Fibroblast of the aortic adventitia (primary cell): ENCODE measurements at places on chromosomes 6 and 20.

GRCh38 chr6:141688916-141689315, 443.8 kb upstream of the GJE1 start:
- DNase-seq = no peak

DNA sequence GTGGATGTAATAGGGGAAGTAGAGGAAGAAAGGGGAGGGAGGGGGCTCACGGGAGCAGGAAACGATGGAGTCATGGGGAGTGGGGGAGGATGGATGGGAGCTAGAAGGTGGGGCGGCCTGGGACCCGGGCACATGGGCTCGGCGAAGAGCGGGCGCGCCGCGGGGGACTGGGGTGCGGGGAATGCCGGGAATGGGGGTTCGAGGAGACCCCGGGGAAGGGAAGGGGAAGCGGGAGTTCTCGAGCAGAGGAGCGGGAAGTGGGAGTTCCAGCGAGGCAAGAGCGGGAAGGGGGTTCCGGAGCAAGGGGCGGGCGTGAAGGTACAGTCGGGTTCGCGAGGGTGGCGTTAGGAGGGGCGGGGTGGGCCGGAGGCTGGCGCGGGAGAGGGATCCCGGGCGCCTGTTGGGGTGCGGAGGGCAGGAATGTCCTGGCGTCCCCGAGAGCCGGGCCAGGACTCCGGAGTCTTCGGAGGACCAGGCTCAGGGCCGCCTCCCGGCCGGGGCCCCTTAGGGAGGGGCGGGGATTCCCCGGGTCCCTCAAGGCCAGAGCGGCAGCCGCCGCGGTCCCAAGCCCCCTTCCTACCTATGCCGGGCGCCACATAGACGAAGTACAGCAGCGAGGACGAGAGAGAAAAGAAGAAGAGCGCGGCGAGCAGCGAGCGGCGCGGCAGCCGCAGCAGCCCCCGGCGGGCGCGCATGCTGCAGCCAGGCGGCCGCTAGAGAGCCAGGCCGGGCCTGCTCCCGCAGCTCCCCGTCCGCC, 504 bp downstream of the B4GALT5 start:
- no peak for DNase-seq

- DNase-seq = no peak
Measured at GRCh38 chr20:15831201-15831600, 742.0 kb downstream of the KIF16B start.

DNA sequence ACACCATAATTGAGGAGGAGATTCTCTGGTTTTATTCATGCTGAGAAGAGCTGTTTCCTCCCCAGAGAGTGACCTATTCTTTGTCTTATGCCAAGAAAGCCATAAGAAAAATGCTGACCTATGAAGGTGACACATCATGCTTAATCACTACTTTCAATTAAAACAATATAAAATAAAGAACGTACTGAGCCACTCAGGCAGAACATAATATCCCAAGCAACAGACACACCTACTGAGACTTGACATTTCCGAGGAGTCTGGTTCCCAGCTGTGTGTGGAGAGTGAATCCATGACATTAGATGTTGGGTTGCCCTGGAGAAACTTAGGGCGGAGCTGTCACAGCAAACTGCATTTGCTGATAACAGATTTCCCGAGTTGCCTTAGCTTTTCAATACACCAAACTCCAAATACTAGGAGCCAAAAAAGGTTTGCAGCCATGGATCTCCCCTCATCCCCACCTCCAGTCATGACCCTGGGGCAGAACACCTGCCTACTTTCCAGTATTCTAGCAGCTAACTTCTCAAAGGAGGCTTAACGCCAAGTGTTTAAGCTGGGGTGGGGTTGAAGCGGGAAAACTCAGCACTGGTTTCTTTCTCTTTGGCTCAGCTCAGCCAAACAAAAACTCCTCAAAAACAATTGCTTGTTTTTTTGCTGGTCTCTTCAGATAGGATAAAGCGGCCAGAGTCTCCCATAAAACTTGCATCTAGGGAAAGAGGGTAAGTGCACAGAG, 92.2 kb downstream of the BACH2 start:
- DNase-seq = peak; percentile 16

DNA sequence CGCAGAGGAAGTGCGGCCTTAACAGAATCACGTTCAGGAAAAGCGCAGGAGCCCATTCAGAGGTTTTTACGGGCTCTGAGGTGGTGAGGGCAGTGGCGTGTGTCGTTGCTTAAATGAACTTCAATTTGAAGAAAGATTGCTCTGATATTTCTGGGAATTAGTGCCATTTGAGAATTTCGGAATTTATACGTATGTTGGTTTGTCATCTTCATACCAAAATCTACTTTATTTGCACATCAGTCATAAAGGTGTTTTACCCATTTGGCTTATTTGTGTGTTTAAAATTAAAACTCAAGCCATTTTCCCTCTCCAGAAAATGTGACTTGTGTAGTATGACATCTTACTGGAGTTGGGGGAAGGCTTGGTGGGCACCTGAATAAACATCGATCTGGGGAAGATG, 48.1 kb upstream of the TULP4 start:
- no peak for DNase-seq

DNA sequence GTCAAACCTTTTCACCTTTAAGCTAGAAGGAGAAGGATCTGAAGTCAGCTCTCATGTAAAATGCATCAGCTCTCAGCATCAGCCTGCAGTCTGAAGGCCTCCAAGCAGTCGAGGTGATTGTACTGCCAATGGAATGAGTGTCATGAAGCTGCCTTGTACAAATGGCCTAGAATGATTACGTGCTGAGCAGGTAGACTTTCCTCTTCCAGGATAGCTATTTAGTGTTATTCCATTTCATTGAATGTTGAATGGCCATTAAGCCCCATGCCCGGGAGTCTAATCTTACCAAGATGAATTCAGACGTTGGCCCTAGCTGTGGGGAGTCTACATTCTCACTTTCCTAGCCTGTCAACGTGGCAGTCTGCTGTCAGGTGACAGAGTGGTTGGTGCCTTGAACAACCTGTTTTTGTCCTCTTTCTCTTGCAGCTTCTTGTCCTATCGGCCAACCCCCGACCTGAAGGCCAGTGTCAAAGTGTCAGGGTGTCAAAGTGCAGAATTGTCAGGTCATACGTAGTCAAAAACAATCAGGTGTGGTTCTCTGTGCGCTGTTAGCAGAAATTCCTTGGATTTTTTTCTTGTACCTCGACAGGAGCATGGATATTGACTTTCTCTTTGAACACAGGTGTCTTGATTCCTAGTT, 95.2 kb upstream of the TIAM2 start:
- DNase-seq = no peak

DNA sequence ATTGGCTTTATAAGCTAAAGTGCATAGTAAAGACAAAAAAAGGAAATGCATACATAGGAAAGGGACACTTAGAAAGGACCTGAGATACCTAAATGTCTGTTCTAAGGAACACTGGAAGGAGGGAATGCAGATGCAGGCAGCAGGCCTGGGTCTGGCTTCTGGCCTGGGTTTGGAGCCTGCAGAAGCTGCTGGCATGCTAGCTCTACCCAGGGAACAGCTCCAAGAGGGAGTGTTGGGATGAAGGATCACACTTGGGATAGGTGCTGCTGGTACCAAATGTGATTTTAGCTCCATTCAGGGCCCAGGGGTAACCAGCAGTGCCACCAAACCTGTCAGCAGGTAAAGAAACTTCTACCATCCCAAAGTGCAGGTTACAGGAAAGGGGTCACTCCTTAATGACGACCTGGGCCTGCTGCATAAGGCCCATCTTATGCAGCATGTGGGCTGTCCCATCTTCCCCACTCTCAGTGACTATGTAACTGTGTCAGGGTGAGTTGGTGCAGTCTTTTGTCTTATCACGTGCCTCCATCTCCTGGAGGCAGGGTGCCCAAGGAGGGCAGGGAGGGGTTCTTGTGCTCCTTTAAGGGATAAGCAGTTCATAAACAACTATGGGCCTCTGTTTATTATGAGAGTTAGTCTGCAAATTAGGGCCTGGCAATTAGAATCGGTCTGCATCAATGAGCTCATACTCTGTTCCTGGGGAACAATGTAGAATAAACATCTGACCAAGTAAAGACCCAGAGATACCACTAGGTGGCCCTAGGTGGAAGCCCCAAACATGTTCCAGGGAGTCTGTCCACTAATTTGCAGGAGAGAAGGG, 26.9 kb downstream of the DDX27 start:
- DNase-seq = peak; percentile 69
